Common myeloid progenitor, CD34-positive (primary cell): ENCODE measurements at places on chromosomes 12 and 14.

- DNase-seq: no peak
These were observed 220.1 kb downstream of the SOX5 start for GRCh38 chr12:23729359-23729758.

DNA sequence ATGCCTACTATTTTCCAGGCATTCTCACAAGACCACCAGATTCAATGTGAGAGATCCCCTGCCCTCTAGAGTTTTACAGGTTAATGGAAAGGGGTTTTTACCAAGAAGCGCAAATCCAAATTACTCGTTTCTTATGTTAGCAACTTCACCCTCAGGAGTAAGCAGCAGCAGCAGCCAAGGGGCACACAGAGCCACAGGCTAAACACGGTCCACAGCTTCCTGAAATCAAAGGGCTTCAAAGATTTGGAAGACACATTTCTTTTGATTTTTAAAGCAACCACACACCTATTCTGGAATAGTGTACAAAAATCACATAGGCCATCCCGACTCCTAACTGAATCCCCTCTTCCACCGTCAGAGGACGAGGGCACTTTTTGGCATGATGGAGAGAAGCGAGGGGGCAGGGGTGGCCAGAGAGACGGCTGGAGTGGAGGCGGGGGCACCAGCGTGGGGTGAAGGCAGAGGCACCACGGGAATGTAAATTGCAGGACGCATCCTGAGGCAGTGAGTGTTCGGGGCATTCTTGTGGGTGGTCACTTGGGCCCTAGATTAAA is 107.0 kb downstream of the ARF6 start:
- DNase-seq: no peak

DNA sequence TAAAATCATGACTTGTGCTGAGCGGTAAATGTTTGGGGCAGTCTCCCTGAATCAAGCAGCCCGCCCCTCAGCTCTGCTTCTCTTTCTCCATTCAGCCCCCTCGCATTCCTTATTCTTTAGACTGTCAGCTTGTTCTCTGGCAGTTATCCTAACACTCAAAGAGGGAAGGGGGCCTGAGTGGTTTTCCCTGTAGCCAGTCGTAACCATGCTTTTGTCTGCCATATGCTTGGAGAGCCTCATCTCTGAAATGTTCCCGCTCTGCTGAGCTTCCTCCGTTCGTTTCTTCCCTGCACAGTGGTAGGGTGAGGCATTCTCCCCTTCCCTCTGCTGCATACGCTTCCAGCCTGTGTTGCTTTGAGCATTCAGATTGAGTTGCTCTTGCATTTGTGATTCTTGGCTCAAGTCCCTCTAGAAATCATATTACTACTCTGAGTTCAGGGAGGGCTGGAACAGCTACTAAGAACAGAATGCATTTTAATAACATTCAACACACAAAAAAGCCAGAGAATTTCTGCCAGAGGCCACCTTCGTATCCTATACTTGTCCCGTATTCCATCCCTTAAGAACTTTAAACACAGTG is 119.7 kb downstream of the FBXL14 start:
- no peak for DNase-seq

DNA sequence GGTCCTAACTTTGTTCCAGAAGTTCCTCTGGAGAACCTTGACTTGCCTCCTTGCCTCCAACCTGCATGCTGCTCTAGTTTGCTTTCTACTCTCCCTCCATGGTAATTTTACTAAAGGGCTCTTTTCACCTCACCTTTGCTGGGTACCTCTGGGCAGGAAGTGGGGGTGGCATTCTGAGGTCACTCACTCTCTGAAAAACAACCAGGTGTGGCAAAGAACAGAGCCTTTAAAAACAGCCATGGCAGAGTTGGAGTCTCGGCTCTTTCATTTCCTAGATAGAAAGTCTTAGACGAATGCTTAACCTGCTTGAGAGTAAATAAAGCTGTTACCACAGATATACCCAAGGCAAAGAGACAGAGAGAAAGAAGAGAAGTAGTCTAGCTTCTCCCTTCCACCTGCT is 827.9 kb downstream of the BCL11B start:
- no peak for DNase-seq

DNA sequence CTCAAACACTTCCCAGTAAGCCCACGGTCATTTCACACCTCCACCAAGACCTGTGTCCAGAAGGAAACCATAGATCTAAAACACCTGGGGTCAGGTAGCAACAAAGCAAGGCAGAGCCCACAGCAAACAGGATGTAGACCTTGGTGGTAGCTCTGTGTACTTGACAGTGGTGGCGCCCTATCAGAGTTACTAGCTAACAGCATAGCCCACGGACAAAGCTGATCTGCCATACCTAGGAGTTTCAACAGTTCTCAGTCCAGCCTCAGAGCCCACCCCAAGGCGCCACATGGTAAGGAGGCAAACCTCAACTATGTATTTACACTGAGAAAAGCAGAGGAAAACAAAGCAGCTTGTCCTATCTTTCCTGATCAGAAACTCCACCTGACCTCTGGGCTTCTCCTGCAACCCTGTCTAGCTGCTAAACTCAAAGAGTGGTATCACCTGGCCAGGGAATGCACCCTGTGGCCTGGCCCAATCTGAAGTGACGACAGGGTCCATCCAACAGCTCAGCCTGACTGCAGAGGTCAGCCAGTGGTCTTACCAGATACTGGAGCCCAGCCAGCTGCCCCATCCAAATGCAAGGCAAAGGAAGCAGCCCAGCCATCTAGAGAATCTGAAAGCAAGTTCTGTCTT is 46.3 kb downstream of the STON2 start:
- no peak for DNase-seq
